ENCODE measurements at places on chromosomes 2 and 18.
A peak's percentile ranks its signal among the peaks of the same experiment; 100 is the strongest.

DNA sequence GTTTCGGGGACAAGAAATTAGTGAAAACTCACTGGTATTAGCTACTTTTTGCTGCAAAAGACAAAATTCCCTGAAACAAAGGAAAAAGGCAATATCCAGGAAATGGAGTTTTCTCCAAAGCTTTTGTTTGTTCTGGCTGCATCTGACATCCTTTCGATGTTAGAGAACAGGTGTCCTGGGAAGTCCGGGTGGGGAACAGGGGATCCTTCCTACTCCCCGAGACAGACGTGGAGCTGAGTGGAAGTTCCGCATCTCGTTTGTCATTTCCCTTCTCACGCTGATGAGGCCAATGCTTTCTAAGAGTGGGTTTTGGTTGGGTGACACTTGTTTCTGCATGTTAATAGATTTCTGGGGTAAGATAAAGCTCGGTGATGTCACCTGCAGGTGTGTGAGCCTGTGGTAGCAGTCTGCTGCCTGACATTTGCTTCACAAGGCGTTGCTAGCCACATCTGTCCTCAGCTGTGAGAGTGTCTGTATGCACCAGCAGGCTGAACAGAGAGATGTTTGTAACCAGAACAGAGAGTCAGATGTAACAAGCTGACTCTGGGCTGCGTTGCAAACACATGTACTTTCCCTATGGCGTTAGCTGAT lies 125.9 kb downstream of the ACOXL start:
- DNase-seq: no peak

DNA sequence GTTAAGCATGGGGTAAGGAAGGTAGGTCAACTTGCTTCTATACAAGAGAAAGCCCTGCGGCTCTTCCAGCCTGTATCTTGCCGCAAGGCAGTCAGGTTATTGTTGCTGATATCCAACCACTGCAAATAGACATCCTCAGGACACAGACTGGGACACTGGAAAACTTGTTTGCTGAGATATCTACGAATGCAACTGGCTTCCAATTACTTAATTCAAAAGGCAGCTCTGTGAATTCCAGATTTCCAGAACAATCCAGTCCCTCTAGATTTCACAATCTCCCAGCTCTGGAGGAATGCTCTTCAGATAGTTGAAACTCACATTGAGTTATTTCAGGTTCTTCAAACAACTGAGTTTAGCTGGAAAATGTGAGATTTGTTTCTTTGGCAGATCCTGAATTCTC lies 34.6 kb upstream of the SP9 start:
- no peak for DNase-seq

DNA sequence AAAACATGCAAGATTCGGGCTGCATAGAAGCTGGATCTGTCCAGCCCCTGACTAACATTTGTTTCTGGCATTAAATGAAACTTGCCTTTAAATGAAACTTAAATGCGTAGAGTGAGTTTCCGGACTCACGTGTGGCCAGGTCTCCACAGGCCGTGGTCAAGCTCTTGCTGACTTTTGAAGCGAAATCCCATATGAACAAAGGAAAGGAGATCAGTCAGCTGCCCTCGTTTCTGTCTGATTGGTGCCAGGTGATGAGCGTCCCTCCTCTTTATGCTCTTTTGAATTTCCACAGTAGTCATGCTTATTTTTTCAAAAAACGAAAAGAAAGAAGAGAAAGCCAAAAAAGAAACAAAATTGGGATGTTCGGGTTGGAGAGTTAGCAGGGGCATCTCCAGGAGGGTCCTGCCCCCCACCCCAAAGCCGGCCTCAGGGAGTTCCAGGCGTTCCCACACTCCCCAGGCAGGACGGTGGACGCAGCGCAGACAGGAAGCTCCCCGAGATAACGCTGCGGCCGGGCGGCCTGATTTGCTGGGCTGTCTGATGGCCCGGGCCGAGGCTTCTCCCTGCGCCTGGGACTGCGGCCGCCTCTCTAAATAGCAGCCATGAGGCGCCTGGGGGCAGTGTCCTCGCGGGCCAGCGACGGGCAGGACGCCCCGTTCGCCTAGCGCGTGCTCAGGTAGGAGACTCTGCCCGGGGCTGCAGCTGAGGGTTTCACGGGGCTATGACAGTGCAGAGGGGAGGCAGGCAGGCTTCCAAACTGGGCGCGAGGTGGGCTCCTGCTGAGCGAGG lies at the start of gene COLEC11:
Gene COLEC11, plus strand, starts transcription at position 620 of the 789 bp plus-strand sequence. CDS start 9,229 bp downstream, outside the sequence.
- DNase-seq: no peak

- no peak for DNase-seq
Measured at GRCh38 chr18:66209656-66210055, 394.2 kb downstream of the CDH19 start.

DNA sequence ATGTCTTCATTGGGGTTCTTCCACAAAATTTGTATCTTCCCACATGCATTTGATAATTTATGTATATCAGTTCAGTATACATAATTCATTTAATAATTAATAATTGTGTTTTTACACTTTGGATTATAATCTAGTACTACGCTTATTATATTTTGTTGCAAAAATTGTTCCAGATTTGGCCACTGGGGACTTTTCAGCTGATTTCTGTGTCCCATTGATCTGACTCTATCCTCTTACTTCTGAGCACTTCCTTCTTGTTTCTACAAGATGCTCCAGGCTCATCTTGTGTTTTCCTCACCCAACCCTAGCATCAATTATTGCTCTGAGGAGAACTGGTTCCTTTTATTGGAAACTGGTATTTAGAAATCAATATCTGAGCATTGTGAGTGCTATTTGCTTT lies 215.3 kb upstream of the CDH19 start:
- DNase-seq: no peak

- DNase-seq: no peak
Measured at GRCh38 chr2:105757433-105757832, 12.7 kb downstream of the NCK2 start.

GRCh38 chr2:129062146-129062912 lies 743.7 kb upstream of the HS6ST1 start:
- no peak for DNase-seq

DNA sequence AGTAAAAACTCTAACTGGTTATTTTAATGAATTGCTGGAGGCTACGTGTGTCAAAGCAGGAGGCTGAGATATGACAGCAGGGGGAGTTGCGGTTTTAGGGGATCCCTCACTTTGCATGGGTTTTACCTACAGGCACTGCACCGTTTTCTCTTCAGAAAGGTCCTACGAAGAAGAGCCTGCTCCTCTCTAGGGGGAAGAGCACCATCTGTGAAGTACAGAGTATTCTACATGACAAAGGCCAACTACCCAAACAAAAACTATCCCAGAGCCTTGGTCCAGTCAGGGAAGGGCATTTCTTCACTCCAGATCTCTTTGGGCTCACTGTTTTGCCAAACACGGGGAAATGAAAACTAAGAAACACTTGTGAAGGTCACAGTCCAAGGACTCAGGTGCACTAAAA lies 696.7 kb upstream of the SOX11 start:
- no peak for DNase-seq

GRCh38 chr2:48774251-48774650 lies 18.7 kb upstream of the LHCGR start:
- DNase-seq: no peak

GRCh38 chr2:233844064-233844807 lies 10.1 kb downstream of the HJURP start:
- DNase-seq: no peak

- no peak for DNase-seq
Measured at GRCh38 chr2:181957668-181958067, 28.0 kb upstream of the PPP1R1C start.

GRCh38 chr2:176986487-176986886 lies 226.1 kb upstream of the HNRNPA3 start:
- no peak for DNase-seq

DNA sequence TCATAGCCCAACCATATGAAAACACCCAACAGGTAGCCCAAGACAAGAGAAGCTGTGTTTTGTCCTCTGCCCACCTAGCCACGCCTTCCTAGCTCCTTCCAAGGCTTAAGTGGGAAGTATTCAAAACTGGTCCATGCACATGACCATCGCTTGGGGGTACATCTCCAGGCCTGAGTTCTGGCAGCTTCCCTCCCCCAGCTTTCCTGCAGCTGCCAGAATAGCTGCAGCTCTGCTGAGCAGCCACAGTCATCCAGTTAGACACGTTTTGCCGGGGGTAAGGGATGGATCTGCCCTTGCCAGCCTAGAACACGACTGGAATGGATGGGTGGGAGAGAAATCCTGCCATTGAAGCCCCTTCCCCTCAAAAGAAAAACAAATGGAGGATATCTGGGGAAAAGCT lies 166.8 kb downstream of the NRP2 start:
- no peak for DNase-seq

DNA sequence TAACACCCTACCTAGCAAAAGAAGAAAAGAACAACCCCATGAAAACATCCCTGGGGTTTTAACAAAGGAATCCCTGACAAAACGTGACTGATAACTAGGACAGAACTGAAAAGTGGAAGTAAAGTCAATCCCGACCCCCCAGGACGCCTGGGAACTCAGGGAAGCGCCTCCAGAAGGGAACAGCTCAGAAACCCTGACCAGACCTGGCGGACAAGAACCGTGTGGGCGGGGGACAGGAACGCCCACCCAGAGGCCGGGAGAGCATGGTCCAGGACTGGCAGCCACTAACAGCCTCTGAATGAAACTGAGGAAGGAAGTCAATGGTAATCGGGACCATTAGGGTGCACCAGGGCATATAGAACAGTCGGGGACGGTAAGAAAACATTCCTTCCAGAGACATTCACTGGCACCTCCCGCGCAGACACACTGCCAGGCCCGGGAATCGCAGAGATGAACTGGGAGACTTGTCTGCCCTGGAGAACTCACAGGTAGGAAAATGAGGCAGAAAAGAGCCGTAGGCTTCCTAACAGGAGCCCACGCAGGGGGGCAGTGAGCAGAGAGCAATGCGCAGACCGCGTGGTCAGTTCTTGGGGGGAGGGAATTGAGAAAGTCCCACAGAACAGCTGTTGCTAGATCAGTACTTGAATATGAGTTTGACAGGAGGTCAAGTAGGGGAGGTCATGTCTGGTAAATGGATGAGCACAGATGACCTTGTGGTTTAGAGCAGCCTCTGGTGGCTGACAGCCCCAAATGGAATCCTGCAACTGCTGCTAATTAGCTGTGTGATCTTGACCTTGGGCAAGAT lies 1.3 kb upstream of the TBC1D8 start:
- no peak for DNase-seq

DNA sequence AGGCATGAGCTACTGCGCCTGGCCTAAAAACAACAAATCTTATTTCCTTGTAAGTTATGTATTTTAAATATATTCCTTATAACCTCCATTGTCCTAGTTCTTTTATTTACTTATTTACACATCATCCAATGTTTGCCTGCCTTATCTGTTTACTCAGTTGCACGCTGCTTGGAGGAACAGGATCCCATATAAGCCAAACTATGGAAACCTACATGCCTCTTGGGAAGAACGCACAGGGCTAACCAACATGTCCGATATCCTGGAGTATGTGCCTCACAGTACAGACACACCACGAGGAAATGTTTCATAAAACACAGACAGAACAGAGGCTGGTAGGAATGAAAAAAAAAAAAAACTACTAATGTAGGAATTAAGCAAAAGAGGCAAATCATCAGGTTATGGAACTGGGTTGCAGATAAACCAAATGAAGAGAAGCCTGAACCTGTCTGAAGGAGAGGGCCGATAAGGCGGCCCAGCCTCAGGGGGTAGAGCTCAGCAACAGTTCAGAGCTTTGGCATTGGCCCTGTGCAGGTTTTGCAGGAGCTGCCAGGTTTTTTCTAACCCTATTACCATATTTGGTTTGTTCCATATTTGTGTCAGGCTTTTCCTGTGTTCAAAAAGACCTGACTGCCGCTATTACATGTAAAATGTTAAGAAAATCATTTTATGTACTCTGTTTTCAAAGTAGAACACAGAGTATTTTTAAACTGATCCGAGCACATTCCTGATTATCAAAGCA lies 19.9 kb upstream of the SP3 start:
- peak; percentile 23 for DNase-seq

GRCh38 chr2:2904721-2905350 lies 472.8 kb downstream of the EIPR1 start:
- no peak for DNase-seq

GRCh38 chr2:32960647-32961403 lies 14.1 kb downstream of the LTBP1 start:
- no peak for DNase-seq

DNA sequence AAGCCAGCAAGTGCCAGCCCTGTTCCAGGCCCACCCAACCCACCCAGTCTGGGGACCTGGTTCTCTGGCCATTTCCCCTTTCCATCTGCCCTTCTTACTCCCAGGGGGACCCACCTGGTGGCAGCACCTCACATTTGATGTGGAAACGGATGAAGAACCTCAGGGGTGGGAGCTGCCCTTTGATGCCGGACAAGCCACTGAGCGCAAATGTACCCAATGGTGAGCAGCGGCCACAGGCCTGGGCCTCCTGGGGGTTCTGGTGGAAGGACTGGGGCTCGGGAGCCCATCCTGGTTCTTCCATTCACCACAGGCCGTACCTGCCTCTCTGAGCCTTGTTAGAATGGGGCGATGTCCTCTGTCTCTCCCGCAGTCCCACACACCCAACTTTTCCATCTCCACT lies 84.7 kb downstream of the EPAS1 start:
- DNase-seq: no peak

GRCh38 chr2:127451981-127452380 lies 33.8 kb downstream of the PROC start:
- no peak for DNase-seq

DNA sequence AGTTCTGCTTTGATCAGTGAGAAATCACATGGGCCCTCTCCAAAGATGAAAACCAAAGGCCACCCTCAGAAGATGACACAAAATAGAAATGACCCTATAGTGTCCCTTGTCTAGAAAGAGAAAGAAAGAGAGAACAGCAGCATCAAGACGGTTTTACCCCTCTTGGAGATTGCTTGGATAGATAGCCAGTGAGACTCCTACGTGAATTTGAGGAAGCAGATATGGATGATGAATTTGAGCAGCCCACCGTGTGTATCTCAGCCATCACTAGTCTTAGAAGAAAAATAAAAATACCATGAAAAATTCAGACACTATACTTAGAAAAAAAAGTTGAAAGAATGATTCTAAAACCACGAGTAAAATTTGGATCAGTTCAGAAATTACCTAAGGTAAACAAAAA lies 329.1 kb upstream of the CNTNAP5 start:
- DNase-seq: no peak

DNA sequence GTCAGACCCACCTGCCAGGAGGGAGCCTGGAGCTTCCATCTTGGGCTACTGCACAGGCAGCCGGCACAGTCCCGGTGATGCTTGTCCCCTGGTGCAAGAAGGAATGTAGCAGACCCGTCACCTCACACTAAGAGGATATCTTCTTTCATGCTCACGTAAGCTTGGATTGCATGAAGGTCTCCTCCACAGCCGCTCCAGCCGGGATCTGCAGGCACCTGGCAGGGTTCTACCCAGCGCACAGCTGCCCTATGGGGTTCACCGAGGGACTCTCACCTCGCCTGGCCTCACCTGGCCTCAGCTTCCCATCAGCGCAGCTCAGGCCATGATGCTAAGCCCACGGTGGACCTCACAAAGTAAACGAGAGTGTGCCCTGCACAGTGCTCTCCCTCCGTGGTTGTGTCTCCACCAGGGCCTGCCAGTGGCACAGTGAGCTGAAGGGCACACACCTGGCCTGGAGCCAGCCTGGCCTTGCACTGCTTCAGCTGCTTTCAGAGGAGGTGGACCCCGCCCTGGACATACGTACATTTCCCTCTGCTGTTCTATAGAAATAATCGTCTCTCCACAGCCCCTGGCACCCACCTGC lies 239.1 kb downstream of the SEPTIN10 start:
- no peak for DNase-seq

- DNase-seq: no peak
Measured at GRCh38 chr18:46555724-46556123, 101.3 kb downstream of the LOXHD1 start.

GRCh38 chr18:56889621-56890020 lies 238.5 kb downstream of the WDR7 start:
- DNase-seq: no peak

Data from NCI-H446 treated with DMSO at 0.1 percent for 48 hours (cell line).